Hippocampal formation (tissue), 2 donors: ENCODE measurements at places on chromosomes 1 and 21.

DNA sequence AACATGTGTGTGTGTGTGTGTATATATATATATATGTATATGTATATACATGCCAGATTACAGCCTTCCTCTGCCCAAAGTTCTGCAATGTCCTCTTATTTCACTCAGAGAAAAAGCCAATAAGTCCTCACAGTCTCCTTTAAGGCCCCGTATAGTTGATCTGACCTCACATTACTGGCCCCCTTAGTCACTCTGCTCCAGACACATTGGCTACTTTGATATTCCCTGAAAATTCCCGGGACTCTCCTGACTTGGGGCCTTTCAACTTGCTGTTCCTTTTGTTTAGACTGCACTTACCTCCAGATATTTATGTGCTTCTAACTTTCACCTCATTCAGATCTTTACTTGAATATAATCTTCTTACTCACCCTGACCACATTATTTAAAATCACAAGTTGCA, 4.2 kb upstream of the BSDC1 start:
- no peak for DNase-seq

DNA sequence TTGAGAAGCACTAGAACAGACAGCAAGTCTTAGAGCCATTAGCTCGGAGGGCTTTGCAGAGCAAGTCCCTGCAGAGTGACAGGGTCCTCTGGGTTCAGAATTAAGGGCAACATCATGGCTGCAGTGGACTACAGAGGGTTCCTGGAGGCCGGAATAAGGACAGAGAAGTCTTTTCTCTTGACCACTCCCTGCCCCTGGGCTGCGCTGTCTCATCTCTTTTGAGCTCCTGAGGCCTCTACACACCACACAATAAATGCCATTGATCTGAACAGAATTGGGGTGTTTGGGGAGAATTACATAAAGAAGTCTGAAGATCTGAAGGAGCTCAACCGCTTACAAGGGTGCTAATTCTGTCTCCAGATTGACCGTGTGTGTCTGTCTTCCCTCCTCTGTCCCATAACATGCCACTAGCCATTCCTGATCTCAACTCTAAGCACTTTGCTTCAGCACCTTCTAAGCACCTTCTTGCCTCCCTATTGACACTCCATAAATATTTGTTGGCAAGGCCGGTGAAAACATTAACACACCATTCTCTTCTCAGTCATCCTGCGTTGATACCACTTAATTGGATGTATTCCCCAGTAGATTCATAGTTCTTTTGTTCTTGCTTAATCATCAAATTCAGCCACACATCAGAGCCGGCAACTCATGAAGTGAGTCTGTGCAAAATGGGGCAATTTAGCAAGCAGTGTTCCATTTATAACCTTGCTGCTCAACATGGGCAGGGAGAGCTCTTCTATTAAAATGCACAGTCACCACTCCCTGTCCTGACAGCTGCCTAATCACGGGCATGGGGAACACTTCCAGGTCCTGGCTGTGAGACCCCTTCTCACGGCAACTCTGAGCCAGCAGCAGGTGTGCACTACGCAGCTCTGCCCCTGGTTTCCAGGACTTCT, 49.7 kb downstream of the NMNAT2 start:
- DNase-seq = no peak

DNA sequence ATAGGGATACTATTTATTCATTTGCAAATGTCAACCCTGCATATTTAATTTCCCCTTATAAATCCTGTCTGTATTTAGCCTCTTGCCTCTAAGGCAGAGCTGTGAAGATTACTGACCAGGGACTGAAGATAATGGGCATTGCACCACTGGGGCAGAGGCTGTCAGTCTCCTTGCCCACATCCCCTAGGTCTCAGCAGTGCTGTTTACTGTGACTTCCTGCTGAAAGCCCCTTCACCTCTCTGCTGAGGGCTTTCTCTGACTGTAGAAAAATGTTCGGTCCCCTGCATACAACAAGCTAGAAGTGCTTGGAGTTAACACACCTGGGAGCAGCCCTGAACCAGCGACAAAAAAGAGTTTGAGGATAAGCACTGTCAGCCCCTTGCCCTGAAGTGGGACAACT, 28.8 kb downstream of the SLC5A9 start:
- no peak for DNase-seq

GRCh38 chr1:92842082-92843045, 10.5 kb downstream of the RPL5 start:
- DNase-seq = no peak

DNA sequence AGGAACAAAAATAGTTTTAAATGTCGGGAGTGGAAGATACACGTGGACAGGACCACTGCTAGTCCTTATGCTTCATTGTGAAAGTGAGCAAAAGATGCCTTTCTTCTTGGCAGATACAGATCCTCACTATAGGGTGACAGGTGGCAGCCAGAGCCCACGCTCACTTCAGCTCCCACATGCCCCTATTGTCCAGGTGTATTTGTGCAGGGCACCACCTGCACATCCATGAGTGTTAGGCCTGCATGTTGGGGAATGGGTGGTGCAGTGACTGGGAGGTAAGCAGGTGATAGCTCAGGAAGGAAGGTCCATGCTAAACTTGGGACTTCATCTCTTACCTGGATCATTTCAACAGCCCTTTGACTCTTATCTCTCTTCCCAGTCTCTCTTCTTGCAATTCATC, 27.4 kb downstream of the SLC5A9 start:
- no peak for DNase-seq

- no peak for DNase-seq
Observed at GRCh38 chr1:96465441-96465840, 256.1 kb upstream of the PTBP2 start.

DNA sequence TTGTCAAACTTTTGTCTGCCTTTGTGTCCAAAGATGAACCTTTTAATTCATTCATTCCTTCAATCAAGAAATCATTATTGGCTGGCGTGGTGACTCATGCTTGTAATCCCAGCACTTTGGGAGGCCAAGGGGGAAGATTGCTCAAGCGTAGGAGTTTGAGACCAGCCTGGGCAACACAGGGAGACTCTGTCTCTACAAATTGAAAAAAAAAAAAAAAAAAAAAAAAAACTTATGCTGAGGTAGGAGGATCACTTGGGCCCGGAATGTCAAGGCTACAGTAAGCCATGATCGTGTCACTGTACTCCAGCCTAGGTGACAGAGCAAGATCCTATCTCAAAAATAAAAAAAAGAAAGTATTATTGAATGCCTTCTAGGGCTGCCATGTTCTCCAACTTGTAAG, 51.3 kb upstream of the CXADR start:
- DNase-seq = no peak

DNA sequence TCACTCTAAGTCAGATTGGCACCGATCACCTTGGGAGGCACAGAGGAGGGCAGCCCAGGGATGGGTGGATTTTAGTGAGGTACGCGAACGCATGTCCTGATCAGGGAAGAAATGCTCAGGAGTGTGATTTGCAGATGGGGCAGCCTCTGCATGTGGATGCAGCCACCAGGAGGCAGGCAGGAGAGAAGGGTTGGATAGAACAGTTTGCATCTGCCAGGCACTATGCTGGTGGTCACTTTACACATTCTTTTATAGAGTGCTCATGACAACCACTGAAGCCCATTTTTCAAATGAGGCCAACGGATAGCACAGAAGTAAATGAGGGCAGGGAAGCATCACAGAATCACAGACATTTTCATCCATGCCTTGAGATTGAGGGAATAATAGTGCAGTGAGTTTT, 5.7 kb downstream of the LAMB3 start:
- DNase-seq = no peak

- no peak for DNase-seq
Observed at GRCh38 chr1:168628807-168629206, 52.4 kb downstream of the XCL1 start.

GRCh38 chr21:45886610-45887026, 95.0 kb upstream of the COL6A1 start:
- DNase-seq = no peak

GRCh38 chr1:110460253-110461220, 9.6 kb downstream of the PROK1 start:
- peak; percentile 80 for DNase-seq

DNA sequence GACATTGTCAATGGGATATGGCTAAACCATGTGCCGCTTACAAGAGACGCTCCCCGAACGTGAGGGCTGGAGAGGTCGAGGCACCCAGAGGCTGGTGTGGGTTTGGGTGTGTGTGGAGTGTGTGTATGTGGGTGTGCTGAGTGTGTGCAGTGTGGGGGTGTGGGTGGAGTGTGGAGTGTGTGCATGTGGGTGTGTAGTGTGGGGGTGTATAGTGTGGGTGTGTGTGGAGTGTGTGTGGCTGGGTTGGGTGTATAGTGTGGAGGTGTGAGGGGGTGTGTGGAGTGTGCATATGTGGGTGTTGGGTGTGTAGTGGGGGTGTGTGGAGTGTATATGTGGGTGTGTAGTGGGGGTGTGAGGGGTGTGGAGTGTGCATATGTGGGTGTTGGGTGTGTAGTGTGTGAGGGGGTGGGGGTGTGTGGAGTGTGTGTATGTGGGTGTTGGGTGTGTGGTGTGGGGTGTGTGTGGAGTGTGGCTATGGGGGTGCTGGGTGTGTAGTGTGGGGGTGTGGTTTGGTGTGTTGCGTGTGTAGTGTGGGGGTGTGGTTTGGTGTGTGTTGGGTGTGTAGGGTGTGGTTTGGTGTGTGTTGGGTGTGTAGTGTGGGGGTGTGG, 42.2 kb downstream of the SLC19A1 start:
- no peak for DNase-seq

- no peak for DNase-seq
Observed at GRCh38 chr1:38190983-38191382, 144.4 kb upstream of the POU3F1 start.

DNA sequence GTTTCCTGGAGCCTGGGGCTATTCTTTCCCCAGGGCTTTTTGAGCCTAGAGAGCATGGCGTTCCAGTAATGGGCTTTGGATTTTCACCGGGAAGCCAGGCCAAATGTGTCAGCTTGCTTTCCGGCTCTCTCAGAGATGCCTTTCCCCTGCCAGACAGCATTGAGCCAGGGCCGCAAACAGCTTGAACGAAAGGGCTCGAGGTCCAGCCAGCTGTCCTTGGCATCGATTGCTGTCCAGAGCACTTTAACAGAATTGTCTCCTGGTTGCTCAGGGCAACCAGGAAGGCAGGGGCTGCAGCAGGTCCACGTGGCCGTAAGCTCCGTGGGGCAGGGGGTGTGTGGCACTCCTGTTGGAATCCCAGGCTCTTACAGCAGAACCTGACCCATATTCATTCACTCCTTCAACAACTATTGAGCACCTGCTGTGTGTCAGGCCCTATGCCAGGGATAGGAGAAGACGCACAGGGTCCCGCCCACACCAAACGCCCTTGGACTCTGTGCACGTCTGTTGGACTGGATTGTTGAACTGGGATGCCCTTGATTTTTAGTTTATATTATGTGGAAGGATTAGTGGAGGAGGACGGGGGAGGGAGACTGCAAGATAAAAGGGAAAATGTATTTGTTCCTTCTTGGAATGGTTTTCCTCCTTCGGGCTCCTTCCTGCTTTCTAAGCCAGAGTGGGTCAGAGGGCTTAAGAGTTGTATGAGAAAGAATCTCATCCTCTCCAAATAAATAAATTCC, 38.7 kb upstream of the EFHD2 start:
- no peak for DNase-seq

GRCh38 chr1:29057700-29058099, 66.0 kb downstream of the TMEM200B start:
- no peak for DNase-seq

DNA sequence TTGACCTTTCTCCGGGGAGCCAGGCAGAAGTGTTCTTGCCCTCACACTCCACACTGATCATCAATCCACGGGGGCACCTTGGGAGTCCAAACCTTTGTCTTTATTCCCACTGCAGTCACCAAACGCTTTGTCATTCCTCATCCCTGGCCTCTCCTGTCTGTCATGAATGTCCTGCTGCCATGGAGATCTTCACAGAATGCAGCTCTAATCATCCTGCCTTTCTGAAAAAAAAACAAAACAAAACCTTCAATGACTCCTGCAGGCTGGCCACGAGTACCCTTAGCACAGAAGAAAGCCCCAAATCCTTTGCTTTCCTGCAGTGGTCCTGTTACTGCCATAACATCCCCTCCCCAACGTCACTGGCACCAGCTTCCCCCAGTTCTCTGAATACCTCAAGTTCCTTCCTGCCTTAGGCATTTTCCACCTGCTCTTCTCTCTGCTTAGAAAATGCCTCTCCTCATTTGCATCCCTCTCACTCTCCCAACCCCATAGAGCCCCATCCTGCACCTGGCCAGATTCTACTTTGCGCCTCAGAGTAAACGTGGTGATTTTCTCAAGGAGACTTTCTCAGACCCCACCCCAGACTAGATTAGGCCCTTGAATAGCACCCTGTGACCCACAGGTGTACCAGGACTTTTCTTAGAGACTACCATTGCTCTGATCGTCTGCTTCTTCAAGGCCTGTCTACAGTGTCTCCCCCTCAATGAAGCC, 131.2 kb downstream of the AK5 start:
- DNase-seq = no peak

GRCh38 chr1:33007190-33008050, 29.3 kb downstream of the AK2 start:
- DNase-seq = peak; percentile 48

- no peak for DNase-seq
Observed at GRCh38 chr1:169731446-169731845, 2.4 kb downstream of the SELE start.

DNA sequence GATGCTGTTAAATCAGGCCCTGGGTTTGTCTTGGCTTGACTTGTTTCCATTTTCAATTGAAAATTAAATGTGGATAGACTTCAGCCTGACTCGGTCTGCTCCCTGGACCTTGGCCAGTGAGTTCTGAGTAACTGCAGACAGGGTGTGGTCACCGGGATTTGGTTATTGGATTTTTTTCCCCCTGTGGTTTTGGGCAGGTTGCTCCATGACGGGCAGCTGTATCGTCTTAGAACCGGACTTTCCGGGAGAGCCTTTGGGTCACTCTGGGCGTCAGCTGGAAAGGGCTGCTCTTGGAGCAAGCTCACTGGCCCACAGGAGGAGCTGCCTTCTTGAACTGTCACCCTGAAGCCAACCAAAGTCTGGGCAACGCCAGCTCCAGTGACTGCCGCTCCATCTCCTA, 75.0 kb downstream of the CLIC6 start:
- DNase-seq = no peak

- DNase-seq = no peak
Observed at GRCh38 chr1:211326528-211327345, at the start of gene TRAF5. TRAF5 (plus strand) TSS chr1:211326833; CDS start chr1:211353240, 26,407 bp downstream.

GRCh38 chr1:26827106-26827604, 667 bp downstream of the ZDHHC18 start:
- DNase-seq = no peak

GRCh38 chr1:197470330-197470729, 202.3 kb downstream of the CRB1 start:
- no peak for DNase-seq

DNA sequence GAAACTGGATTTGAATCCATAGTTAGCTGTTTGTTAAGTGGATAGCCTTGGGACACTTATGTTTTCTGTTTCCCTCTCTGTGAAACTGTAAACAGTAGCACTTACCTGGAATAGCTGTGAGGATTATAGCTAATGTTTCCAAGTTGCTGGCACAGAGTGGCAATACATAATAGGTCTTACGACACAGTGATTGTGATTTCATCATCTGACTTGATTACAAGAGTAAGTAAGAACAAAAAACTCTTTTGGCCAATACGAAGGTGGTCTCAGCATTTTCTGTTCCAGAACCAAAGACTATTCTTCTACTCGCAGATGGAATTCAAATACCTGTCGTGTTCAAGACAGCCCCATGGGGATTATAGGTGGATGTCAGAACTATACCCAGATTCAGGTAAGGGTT, 2.1 kb downstream of the C8B start:
- DNase-seq = no peak

- DNase-seq = no peak
Observed at GRCh38 chr1:168148916-168149315, 12.2 kb upstream of the GPR161 start.
